ENCODE measurements at places on chromosomes 16 and 17. TPM values are rescaled to one million over a fixed set of nuclear protein-coding genes. Genes with fewer than 3 reads are reported as not detected.
A peak's percentile ranks its signal among the peaks of the same experiment; 100 is the strongest.

Gene C16orf96
- total RNA-seq, result 0.19 TPM

Gene GRN
- total RNA-seq, result 204 TPM

Gene FOXJ1
- not detected for total RNA-seq

Gene TBC1D3L
- total RNA-seq, result 9.7 TPM

Gene CD300LB
- total RNA-seq, result 0.31 TPM

Gene ZFPM1
- total RNA-seq, result 13.8 TPM

DNA sequence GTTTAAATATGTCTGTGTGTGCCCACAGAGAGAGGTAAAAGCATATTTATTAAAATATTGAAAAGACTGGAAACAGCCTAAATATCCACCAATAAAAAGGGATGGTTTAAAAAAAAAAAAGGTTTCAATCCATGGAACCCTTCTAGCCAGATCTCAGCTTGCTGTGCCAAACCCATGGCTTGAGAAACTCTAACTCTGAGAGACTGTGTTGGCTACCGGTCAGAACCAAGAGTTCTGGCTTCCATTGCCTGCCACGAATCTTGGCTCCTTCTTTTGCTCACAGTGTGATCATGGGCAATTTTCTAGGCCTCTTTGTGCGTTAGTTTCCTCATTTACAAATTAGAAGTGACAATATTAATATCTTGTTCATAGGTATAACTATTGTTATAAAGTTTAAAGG lies 201.3 kb upstream of the IRX3 start:
- no peaks in the 10 kb centered on the region for H3K36me3 ChIP-seq
- no peaks in the 10 kb centered on the region for H3K4me1 ChIP-seq
- DNase-seq, result no peak
- H3K4me3 ChIP-seq, result no peak overlapping the region
- H3K27ac ChIP-seq, result no peak overlapping the region

GRCh38 chr16:89953671-89954406 lies 5.3 kb downstream of the DEF8 start:
- H3K4me3 ChIP-seq, result no peak overlapping the region
- DNase-seq, result no peak
- H3K36me3 ChIP-seq, result no peaks in the 10 kb centered on the region

DNA sequence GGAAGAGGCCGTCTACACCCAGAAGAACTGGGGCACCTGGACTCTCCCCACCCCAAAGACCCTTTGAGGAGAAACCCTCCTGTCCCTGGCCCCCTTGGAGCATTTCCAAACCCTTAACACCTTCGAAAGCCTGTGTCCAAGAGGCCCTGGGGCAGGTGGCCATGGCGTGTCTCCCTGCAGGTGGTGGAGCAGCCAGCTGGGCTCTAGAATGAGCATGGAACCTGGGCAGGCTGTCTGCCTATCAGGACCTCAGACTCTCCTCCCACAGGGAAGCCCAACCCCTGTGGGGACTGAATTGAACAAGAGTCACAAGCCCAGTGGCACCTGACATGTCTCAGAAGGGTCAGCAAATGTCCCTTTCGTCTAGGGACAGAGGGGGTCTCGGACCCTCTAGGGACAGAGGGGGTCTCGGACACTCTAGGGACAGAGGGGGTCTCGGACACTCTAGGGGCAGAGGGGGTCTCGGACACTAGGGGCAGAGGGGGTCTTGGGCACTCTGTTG lies 8.4 kb downstream of the CBX4 start:
- no peaks in the 10 kb centered on the region for H3K4me1 ChIP-seq
- DNase-seq, result no peak
- H3K36me3 ChIP-seq, result peaks cover 4% of the 10 kb centered on the region
- no peak overlapping the region for H3K4me3 ChIP-seq
- H3K27me3 ChIP-seq, result no peaks in the 10 kb centered on the region
- H3K27ac ChIP-seq, result peak overlapping the region; percentile 98

DNA sequence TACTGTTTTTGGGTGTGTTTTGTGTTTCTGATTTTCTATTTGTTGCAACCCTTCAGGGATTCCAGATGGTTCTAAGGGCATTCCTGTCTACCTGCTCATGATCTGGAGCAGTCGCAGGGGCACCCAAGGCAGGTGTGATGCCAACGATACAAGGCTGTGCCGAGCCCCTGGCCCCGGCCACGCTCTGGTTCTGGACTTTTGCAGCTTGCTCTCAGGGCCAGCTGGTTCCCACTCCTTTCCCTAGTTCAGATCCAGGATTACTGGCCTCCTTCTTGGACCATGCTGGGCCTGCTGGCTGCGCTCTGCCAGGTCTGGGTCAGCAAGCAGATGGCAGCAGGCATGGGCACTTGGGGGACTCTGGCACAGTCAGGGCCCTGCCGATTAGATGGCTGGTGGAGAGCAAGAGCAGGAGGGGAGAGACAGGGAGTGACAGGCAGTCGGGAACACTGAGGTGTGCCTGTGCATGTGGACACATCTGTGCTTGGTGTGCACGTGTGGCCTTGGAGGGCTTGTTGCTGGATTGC lies 15.2 kb upstream of the RAP1GAP2 start:
- H3K36me3 ChIP-seq, result no peaks in the 10 kb centered on the region
- H3K4me1 ChIP-seq, result no peaks in the 10 kb centered on the region
- DNase-seq, result no peak

DNA sequence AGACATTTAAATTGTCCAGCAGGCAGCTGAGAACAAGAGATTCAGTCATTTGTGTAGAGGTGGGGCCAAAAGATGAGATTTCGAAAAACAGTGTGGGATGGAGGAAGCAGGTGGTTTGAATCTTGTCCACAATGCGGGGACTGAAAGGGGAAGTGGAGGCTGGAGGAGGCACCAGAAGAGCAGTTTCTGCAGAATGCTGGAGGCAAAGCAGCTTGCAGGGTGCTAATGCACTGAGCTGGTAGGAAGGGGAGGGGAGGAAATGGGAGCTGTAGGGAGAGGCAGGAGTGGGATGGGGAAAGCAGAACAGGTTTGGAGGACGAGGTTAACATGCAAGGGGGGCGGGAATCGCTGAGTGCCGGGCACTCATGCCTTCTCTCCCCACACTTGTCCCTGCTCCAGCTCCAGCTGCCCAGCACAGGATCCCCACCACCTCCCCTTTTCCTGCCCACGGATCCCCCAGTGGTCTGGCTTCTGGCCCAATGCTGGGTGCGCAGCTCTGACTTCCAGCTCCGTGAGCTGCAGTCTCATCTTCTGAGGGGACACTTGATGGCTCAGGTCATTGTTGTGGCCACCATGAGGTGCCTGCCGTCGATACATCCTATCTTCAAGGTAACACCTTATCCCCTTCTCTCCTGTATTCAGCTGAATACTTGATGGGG lies 9.4 kb downstream of the C17orf100 start:
- H3K4me1 ChIP-seq, result no peaks in the 10 kb centered on the region
- no peak overlapping the region for H3K27ac ChIP-seq
- DNase-seq, result no peak
- no peaks in the 10 kb centered on the region for H3K27me3 ChIP-seq

- no peaks in the 10 kb centered on the region for H3K4me1 ChIP-seq
- H3K36me3 ChIP-seq, result no peaks in the 10 kb centered on the region
- peak; percentile 18 for DNase-seq
- peak overlapping the region; percentile 11 for H3K27ac ChIP-seq
Observed at GRCh38 chr16:27254262-27254811, 14.2 kb downstream of the NSMCE1 start.

GRCh38 chr17:39607851-39608130 lies at the start of gene NEUROD2:
NEUROD2 (minus strand) TSS chr17:39607920; CDS start chr17:39606599, 1,321 bp downstream.
- peaks cover 18% of the 10 kb centered on the region for H3K27me3 ChIP-seq
- H3K27ac ChIP-seq, result no peak within 1 kb of the TSS
- no peak within 1 kb of the TSS for H3K4me3 ChIP-seq
- H3K36me3 ChIP-seq, result no peaks in the 10 kb centered on the region
- DNase-seq, result no peak

DNA sequence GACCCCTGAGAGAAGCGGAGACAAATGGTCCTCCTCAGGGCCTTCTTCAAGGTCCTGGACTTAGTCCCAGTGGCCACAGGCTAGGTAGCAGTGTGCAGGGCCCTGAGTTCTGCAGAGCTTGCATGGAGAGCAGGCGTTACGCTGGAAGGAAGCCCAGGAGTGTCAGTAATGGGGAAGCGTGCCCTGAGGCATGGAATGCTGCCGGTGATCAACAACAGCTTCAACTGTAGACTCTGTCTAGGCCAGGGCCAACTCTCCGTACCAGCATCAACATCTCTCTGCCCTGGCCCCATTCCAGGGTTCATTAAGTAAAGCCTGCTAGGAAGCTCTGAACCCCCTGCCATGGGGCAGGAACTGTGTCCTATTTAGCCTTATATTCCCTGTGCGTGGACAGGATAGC lies 568 bp upstream of the TNK1 start:
- H3K27ac ChIP-seq, result peak overlapping the region; percentile 3
- H3K4me1 ChIP-seq, result no peaks in the 10 kb centered on the region
- no peaks in the 10 kb centered on the region for H3K27me3 ChIP-seq
- peak overlapping the region; percentile 70 for H3K4me3 ChIP-seq

DNA sequence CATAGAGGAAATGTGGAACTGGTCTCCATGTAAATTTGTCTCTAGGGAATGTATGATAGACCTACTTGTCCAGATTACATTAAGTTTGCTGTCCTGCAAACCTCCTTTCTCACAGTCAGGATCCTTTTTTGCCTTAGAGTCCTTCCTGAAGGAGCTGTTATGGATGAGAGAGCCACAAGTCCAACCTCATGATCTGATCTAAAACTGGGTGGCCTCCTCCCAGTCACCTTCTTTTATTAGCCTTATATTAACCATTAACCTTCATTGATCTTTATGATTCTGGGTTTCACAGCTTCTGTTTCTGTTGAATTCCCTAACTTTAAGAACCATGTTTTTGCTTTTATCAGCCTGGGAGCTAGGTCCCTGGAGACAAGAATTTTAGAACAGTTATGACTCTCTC lies 64.1 kb downstream of the NEUROD2 start:
- no peaks in the 10 kb centered on the region for H3K27me3 ChIP-seq
- peaks cover 17% of the 10 kb centered on the region for H3K36me3 ChIP-seq
- DNase-seq, result no peak
- no peak overlapping the region for H3K4me3 ChIP-seq

DNA sequence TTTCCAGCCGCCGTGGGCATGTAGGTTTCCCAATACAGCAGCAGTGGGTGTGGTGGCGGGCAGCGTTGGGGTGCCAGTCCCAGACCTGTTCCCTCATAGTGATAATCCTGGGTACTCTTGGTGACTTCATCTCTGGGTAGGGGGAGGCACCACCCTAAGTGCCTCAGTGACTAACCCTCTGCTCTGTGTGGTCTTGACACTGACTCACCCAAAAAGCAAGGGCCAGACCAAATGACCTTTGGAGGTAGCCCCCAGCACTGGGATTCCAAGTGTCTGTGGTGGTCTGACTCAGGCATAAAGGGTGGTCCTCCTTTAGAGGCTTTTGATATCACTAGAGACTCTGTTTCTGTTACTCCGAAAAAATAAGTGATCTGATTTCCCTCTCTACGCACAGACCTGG lies 908 bp downstream of the CALB2 start:
- no peak overlapping the region for H3K4me3 ChIP-seq
- no peaks in the 10 kb centered on the region for H3K36me3 ChIP-seq
- H3K4me1 ChIP-seq, result no peaks in the 10 kb centered on the region
- no peaks in the 10 kb centered on the region for H3K27me3 ChIP-seq
- no peak for DNase-seq

- peaks cover 17% of the 10 kb centered on the region for H3K36me3 ChIP-seq
- no peaks in the 10 kb centered on the region for H3K4me1 ChIP-seq
- H3K27me3 ChIP-seq, result no peaks in the 10 kb centered on the region
- no peak overlapping the region for H3K4me3 ChIP-seq
Observed at GRCh38 chr17:39999067-39999466, 16.2 kb upstream of the CSF3 start.

- peaks cover 23% of the 10 kb centered on the region for H3K4me1 ChIP-seq
- H3K4me3 ChIP-seq, result no peak overlapping the region
- no peaks in the 10 kb centered on the region for H3K27me3 ChIP-seq
Observed at GRCh38 chr17:13931111-13931526, 138.2 kb upstream of the COX10 start.

GRCh38 chr17:40069751-40070708 lies 7.3 kb downstream of the THRA start:
- no peak for DNase-seq
- H3K4me1 ChIP-seq, result peaks cover 2% of the 10 kb centered on the region
- no peak overlapping the region for H3K4me3 ChIP-seq
- no peaks in the 10 kb centered on the region for H3K27me3 ChIP-seq

GRCh38 chr17:56096026-56096810 lies 57.1 kb upstream of the ANKFN1 start:
- no peak for DNase-seq
- H3K36me3 ChIP-seq, result no peaks in the 10 kb centered on the region
- no peaks in the 10 kb centered on the region for H3K27me3 ChIP-seq
- H3K27ac ChIP-seq, result no peak overlapping the region
- no peak overlapping the region for H3K4me3 ChIP-seq
- no peaks in the 10 kb centered on the region for H3K4me1 ChIP-seq

- no peaks in the 10 kb centered on the region for H3K27me3 ChIP-seq
- no peaks in the 10 kb centered on the region for H3K36me3 ChIP-seq
- no peak overlapping the region for H3K4me3 ChIP-seq
- no peak overlapping the region for H3K27ac ChIP-seq
- DNase-seq, result peak; percentile 42
Observed at GRCh38 chr16:2296661-2297505, 29.0 kb upstream of the RNPS1 start.

GRCh38 chr16:6317934-6318333 lies 1014.7 kb upstream of the RBFOX1 start:
- no peaks in the 10 kb centered on the region for H3K36me3 ChIP-seq
- no peak for DNase-seq
- no peak overlapping the region for H3K27ac ChIP-seq
- H3K4me1 ChIP-seq, result no peaks in the 10 kb centered on the region
- no peak overlapping the region for H3K4me3 ChIP-seq

DNA sequence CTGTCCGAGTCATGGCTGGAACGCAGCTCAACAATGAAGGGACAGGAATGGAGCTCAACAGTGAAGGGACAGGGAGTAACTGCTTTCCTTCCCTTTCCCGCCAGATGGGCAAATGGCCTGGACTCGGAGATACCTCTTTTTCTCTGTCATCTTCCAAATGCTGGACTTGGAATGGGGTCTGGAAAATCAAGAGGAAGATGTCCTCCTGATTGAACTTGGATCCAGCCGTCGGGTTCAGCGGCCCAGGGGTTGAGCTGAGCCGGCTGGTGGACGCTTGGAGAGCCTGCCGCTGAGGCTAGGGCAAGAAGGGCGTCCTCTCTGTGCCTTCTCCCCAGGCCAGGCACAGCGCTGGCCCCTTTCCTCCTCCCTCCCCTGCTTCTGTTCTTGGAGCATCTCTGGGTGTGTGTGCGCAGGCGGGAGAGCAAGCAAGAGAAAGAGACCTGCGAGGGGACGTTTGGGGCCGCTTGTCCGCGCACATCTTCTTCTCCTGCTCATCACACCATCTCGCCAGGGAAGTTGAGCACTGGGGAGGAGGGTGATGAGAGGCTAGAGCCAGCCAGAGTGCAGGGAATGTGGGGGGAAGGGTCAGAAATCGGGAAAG lies 6.6 kb downstream of the NEUROD2 start:
- DNase-seq, result no peak
- H3K27ac ChIP-seq, result no peak overlapping the region
- H3K4me1 ChIP-seq, result no peaks in the 10 kb centered on the region
- H3K4me3 ChIP-seq, result no peak overlapping the region

GRCh38 chr16:50879873-50880695 lies 138.2 kb downstream of the CYLD start:
- H3K36me3 ChIP-seq, result no peaks in the 10 kb centered on the region
- peak overlapping the region; percentile 71 for H3K27ac ChIP-seq
- no peaks in the 10 kb centered on the region for H3K27me3 ChIP-seq
- H3K4me3 ChIP-seq, result peak overlapping the region; percentile 39
- H3K4me1 ChIP-seq, result no peaks in the 10 kb centered on the region
- DNase-seq, result peak; percentile 78

GRCh38 chr16:79847101-79847500 lies 246.6 kb upstream of the MAF start:
- no peaks in the 10 kb centered on the region for H3K4me1 ChIP-seq
- H3K27me3 ChIP-seq, result no peaks in the 10 kb centered on the region
- no peaks in the 10 kb centered on the region for H3K36me3 ChIP-seq
- no peak overlapping the region for H3K4me3 ChIP-seq

GRCh38 chr16:81720973-81721906 lies 57.9 kb upstream of the PLCG2 start:
- H3K4me3 ChIP-seq, result no peak overlapping the region
- DNase-seq, result no peak
- H3K27me3 ChIP-seq, result no peaks in the 10 kb centered on the region
- H3K36me3 ChIP-seq, result no peaks in the 10 kb centered on the region

All from right lobe of liver (tissue), 6 donors.